ENCODE measurements at places on chromosomes 13 and 19.

GRCh38 chr19:22945560-22945959 lies 57.4 kb downstream of the ZNF728 start:
- peak; percentile 18 for DNase-seq

DNA sequence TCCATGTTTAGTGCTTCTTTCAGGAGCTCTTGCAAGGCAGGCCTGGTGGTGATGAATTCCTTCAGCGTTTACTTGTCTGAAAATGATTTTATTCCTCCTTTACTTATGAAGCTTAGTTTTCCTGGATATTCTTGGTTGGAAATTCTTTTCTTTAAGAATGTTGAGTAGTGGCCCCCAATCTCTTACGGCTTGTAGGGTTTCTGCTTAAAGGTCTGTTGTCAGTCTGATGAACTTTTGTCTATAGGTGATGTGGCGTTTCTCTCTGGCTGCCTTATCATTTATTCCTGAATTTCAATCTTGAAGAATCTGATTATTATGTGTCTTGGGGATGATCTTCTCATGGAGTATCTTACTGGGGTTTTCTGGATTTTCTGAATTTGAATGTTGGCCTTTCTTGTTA lies 26.0 kb downstream of the ZNF430 start:
- no peak for DNase-seq

DNA sequence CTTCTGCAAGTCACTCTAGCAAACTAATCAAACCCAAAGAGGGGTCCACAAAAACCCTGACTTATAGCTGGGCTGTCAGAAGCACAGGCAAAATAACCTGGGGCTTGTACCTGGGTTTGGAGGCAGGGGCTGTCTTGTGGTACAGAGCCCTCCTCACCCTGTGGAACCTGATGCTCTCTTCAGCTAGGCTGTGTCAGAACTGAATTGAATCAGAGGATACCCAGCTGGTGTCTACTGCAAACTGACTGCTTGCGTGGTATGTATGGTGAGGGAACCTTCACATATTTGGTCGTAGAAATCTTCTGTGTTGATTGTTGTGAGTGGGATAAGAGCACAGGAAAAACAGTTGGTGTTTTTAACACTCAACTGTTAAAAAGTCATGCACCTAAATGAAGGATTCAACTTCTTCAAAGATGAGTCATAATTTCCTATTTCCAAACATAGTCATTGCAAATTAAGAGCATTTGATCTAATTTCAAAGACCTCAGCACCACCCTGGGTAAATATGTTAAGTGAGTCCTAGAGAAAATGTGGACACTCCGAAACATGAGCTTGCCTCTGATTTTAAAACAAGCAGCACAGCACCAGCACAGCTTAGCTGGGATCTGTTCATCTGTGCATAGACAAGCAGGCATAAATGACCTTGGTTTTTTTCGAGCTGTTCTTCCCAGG lies 840.2 kb downstream of the UQCRFS1 start:
- DNase-seq, result no peak

GRCh38 chr19:49878744-49879070 lies 1.2 kb downstream of the TBC1D17 start:
- no peak for DNase-seq

DNA sequence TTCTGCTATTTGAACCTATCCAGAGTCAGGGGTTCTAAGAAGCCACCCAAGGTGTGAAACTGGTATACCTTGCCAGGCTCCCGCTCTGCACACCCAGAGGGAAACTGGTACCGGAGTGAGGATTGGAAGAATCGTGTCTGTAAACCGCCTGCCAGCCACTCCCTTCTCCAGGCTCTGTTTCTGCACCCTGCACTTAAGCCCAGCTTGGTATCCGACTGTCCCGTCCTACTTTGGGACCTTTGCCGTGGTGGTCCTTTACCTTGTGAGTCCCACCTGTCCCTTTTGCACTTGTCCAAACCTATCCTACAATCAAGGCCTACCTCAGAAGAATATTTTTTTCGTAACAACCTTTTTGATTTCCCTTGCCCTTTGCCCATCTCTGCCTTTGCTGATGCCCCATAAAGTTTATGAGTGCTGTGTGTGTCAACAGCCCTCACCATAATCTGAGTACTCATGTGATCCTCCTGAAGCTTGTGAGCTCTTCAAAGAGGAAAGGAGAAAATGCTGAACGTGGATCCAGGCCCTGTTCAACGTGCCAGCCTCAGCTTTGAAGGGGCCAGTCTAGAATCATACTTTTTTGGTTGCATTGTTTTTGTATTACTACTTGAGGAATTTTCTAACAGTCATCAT lies 44.7 kb downstream of the GARRE1 start:
- DNase-seq, result no peak

DNA sequence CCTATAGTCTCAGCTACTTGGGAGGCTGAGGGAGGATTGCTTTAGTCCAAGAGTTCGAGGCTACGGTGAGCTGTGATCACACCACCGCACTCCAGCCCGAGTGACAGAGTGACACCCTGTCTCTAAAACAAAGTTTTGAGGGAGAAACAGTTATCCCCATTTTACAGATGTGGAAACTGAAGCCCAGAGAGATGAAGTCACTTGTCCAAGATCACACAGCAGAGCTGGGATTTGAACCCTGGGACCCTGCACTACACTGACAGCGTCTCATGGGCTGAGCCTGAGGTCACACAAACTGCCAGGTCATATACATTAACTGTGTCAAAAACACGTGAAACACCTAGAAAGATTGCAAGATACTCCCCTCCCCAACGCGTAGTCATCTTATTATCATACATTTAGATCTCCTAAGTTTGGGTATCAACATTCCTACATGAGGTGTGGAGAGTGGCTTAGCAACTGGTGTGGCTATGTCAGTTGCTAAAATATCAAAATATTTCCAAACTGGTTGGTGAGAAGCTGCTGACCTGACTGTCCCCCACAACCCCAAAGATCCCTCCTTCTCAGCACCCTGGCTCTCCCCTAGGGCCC lies 8.2 kb downstream of the FCGBP start:
- no peak for DNase-seq

Data from COR-L47 (cell line).